ENCODE measurements at places on chromosomes 16 and 17.

DNA sequence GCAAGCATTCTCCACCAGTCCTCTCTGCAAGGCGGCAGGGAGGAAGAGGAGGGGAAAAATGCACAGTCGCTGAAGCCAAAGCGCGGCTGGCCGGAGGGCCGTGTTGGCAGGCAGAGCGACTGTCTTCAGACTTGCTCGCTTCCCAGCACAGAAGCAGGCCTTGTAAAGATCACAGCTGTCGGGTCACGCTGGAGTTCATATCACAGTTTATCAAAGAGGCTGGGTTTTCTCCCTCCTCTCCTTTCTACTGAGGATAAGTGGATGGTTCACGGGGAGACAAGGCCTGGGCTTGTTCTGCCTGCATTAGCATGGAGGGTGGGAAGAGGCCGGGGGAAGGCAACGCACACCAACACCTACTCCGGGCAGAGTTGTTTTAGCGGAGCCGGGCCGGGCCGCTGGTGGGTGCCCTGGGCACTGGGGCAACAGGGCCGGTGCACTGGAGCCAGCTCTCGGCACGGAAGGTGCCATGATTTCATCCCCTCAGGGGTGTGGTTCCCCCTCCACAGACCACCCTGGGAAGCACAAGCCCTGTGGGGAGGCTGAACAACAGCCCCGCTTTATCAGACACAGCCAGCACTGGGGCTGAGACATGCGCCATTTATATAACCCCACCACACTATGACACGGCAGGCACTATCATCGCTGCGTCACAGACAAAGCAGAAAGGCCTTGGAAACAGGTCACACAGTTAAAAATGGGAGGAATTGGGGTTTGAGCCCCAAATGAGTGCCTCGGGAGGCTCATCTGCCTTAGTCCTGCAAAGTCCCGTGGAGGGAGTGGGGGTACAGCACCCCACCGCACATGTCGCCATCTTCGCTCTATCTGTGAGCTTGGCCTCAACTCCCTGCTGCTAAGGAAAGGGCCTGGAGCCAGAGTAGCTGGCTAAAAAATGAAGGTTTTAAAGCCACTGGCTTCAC is 40.3 kb upstream of the MTSS2 start:
- DNase-seq, result no peak

GRCh38 chr17:8887301-8887700 is 19.8 kb upstream of the PIK3R6 start:
- no peak for DNase-seq

DNA sequence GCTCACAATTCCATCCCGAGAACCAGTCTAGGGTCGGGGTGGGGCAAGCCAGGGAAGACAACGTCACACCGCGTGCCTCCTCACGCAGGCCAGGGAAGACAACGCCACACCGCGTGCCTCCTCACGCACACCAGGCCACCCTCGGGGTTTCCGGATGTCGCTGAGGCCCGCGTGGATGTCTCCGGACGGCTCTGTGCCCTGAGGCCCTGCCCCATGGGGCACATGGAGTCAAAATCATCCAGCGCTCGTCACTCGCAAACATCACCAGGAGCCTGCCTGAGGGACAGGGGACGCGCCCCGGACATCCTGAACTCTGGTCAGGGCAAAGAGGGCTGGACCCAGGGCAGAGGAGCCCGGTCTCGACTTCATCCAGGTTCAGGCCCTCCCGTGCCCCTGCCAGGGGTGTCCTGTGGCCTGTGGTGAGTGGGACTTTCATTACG is 3.7 kb downstream of the TMEM204 start:
- DNase-seq, result no peak

- DNase-seq, result peak; percentile 9
Measured at GRCh38 chr17:35947156-35947585, 3.7 kb upstream of the LYZL6 start.

GRCh38 chr17:9899280-9900043 is 5.6 kb downstream of the RCVRN start:
- no peak for DNase-seq

DNA sequence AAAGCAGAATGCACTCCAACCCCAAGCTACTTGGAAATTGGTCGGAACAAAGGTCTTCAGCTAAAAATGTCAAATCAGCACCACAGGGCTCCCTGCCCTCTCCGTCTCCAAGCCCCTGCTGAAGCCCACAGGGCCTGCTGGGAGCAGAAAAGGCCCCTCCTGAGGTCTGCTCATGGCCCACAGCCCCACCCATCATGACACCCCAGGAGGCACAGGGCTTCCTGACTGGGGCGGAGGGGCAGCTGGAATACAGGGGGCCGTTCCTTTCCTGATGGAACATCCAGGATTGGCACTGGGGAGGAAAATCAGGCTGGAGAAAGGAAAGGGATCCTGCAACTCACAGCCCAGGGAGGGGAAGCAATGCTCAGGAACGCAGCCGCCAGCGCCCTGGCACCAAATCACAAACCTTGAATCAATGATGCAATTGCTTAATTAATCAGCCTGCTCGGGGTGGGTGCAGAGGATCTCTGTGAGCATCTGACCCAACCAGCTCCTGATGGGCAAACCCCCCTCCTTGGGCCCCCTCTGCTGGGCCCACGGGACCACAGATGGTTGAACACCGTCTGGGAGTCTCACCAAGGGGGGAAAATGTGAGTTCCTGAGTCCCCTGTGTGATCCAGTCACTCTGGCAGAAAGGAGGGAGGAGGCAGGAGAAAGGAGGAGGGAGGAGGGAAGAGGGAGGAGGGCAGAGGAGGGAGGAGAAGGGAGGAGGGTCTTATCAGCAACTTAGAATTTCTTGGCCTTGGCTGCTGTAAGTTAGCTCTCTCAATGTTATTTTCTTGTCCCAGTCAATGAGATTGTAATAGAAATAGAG is 155.5 kb downstream of the ZNF423 start:
- DNase-seq, result peak; percentile 14

- no peak for DNase-seq
Measured at GRCh38 chr17:69231521-69231920, 2.9 kb upstream of the ABCA10 start.

DNA sequence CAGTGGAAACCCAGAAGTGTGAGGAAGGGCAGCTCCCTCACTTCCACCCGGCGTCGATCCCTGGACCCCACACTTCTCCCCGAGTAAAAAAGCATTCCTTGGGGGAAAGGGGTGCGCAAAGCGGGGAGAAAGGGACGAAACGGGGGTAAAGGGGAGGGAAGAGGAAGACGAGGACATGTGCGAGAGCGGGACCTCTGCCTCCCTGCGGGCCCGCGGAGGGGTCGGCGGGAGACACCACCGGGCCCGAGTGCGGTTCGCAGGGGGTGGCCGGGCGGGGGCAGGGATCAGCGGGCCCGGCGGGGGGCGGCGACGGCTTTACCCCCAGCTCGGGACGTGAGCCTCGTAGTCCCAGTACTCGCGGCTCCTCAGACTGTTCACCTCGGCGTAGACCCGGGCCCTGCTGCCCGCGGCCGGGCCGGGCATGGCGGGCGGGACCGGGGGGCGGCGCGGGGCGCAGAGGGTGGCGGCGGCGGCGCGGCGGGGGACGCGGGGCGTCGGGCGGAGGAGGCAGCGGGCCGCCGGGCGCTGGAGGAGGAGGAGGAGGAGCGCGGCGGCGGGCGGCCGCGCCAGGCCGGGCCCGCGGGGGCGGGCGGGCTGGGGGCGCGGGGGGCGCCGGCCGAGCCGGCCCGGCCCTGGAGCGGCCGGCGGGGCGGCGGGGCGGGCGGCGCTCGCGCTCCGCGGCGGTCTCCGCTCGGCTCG is 443 bp downstream of the CSNK2A2 start:
- no peak for DNase-seq

GRCh38 chr17:34485999-34486398 is 93.4 kb upstream of the TMEM132E start:
- no peak for DNase-seq
